Stimulated activated CD8-positive, alpha-beta memory T cell treated with anti-CD3 and anti-CD28 coated beads, Interleukin-7, amount 100 ng/mL, for 1 hour (primary cell): ENCODE measurements at places on chromosomes 4 and X.

GRCh38 chrX:43702660-43703059 lies 46.6 kb downstream of the MAOA start:
- no peak for DNase-seq

DNA sequence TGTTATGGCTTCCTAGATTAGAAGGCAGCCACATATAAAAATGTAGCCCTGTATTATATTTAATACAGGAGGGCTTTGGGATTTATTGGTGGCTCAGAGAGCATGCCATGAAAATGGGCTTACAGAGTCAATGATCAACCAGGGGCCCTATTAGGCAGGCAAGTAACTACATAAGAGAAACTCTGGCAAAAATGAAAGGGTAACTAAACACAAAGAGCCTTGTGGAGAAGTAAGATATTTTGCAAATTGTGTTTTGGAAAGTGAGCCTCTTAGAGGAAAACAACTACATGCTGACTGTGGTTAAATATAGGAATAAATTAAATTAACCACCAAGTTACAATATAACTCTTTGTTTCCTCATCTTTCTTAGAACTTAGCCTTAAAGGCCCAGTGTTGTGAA lies 5.5 kb downstream of the SAT1 start:
- DNase-seq: no peak

DNA sequence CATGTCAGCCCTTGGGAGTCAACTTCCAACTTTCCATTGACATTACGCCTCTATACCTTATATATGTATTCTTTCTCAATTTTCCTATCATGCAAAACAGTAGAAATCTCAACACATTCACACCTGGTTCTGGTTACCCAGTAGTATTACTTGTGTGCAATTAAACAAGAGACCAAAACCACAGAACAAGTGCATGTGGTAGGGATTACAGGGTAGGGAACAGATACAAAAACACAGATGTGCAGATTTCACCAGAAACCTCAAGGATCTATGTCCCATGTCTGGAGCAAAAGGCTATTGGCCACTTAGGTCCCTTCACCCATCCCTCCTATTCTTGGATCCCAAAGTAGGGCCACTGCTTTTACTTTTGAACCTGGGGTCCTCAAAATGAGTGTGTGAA lies 143.6 kb upstream of the ZCCHC13 start:
- no peak for DNase-seq

- no peak for DNase-seq
Measured at GRCh38 chr4:105148776-105149175, 2.1 kb downstream of the TET2 start.

DNA sequence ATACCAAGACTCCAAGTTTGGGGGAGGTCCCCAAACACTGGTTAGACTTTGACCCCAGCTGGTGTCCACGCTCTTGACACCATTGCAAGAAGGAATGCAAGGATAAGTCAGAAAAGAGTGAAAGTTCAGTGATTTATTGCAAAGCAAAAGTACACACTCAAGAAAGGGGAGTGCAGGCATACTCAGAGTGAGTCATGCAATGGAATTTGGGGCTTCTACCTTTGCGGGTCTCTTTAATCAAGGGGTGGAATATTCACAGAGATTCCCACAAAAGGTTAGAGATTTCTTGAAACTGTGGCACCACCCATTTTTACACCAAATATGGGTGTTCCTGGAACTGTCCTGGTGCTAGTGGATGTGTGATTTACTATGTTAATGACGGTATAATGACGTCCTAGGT lies 5.2 kb upstream of the SMIM10L2A start:
- no peak for DNase-seq

DNA sequence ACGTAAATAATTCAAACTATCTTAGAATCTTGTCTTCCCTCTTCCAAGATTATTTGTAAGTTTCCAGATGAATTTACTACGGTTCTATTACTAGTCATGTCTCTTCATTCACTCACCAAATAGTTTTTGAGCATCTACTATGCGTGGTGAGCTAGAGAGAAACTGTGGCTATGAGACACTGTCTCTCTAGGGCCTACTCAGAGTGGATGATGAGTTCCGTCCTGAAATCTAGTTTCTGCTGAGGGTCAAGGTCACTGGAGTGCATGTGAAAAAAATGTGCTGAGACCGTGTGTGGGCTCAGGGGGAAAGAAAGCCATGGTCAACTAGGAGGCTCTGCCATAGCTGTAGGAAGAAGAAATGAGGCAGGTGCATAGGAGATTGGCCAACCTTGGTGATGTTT lies 320.2 kb upstream of the GATB start:
- DNase-seq: no peak
